ENCODE measurements at places on chromosomes 5 and 9.

GRCh38 chr5:95069948-95070347 lies 214.9 kb downstream of the MCTP1 start:
- no peak for DNase-seq

- no peak for DNase-seq
These were observed 609.4 kb downstream of the MTRR start for GRCh38 chr5:8478326-8478725.

- DNase-seq = no peak
These were observed 478.4 kb downstream of the ACTL7B start for GRCh38 chr9:108377382-108377781.

DNA sequence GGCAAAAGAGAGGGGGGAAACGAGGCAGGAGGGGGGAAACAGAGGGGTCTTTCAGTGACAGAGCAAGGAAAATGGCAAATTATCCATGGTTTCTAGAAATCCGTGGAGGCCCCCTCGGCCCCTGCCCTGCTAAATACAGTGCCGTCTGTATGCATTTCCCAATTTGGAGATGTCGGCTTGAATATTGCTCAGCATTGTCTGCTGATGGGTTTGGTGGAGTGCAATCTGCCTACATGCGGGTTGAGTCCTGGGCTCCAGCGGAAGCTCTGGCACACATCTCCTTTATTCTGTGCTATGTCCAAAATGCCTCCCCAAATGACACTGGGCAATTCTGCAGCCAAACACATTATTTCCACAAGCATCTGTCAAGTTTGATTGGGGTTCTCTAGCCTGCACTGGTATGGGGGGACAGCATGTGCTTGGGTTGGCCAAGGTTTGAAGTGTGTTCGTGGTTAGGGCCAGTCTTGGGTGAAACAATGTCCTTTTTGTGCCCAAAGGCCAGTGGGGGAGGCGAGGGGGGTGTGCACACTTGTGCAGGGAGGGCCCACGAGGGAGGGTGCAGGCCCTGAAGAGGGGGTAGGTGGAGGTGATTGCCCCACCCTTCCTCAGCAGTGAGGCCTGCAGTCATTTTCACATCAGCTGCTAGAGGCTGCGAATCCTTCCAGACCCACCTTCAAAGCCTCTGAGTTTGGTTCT lies 6.2 kb upstream of the NEUROG1 start:
- DNase-seq = no peak

GRCh38 chr5:160183075-160183474 lies 46.2 kb upstream of the FABP6 start:
- no peak for DNase-seq

GRCh38 chr9:36392489-36392888 lies 7.6 kb downstream of the RNF38 start:
- DNase-seq = no peak

DNA sequence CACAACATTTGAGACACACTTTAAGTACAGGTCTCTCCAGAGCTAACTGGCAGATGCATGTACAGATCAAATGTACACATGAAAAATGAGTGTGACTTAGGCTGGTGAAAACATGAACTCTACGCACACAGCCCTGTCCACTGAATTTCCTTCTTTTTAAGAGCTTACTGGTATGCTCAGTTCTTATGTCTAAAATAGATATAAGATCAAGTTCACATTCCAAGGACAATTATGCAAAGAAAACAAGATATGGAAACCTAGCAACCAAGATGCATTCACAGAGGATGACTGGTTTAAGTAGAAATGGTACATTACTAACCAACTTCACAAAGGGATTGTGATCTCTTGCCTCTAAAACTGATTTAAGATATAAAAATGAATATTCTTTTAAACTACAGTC lies 56.7 kb downstream of the TLE1 start:
- no peak for DNase-seq

All from activated T-helper 2 cell treated with anti-CD3 and anti-CD28 coated beads, Interferon-gamma antibody, Interleukin-2, Interleukin-4, amounts not matched to agents 10 μg/mL and 5 μg/mL and 100 μg/mL, durations not matched to agents 14 hours and 24 hours and 36 hours (primary cell).